ENCODE measurements at places on chromosomes 1 and 21.

GRCh38 chr1:178039891-178040290 is 54.0 kb upstream of the RASAL2 start:
- DNase-seq = no peak

DNA sequence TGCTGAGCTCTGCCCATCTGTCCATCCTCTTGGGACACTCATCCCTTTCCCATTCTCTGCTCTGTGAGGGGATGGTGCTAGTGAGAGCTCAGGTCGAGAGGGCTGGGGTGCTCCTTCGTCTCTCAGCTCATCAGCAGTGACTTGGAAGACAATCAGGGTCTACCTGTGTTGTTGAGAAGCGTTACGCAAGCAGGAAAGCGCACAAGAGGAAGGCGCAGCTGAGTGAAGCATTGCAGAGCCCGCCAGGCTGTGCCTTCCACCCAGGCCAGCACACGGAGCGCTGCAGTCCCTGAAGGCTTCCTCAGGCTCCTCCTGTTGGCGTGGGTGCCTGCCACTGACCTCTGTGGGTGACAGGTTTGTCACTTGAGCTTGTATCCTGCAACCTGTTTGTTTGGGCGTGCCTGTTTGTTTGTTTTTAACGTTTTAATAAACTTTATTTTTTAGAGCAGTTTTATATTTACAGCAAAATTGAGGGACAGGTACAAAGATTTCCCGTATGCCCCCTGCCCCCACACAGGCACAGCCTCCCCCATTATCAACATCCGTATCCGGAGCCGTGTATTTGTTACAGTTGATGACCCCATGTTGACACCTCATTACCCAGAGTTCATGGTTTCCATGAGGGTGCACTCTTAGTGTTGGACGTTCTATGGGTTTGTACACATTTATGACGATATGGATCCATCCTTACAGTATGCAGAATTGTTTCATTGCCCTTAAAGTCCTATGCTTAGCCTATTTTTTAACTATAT is 36.7 kb downstream of the ADARB1 start:
- no peak for DNase-seq

GRCh38 chr21:40852563-40852962 is 5.6 kb upstream of the DSCAM start:
- no peak for DNase-seq

GRCh38 chr1:102174259-102174863 is 177.6 kb upstream of the OLFM3 start:
- peak; percentile 6 for DNase-seq

DNA sequence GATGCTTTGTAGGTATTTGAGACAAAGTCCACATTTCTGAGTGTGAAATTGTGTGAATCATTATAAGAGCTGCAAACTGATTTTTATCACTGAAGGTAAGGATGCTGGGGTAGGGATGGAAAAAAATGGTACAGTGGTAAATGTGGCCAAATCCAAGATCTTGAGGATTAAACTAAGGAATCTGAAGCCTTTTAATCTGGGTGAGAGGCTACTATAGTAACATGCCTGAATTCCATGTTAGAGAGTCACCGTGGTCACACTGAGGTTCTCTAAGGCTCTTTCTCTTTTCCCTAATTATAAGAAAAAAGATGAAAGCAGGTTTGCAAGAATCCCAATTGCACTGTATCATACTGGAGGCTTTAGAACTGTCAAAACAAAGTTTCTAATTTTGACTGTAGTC is 17.6 kb downstream of the PTGER3 start:
- DNase-seq = no peak

- DNase-seq = no peak
Measured at GRCh38 chr1:115479055-115479482, 141.0 kb upstream of the NGF start.

GRCh38 chr1:33512226-33513011 is 40.0 kb downstream of the ZSCAN20 start:
- no peak for DNase-seq

DNA sequence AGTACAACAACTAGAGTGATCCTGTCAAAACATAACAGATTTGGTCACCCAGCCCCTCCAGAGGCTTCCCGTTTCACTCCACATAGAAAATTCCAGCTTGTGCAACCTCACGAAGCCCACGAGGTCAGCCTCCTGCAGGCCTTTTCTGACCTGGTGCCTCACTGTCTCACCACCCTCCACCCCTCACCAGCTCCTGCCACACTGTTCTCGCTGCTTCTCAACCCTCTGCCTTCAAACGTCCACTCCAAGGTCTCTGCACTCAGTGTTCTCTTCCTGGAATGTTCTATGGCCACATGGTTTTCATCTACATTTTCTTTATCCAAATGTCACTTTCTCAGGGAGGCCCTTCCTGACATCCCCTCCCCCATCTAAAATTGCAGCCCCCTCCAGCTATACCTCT is 178.9 kb downstream of the DHRS3 start:
- DNase-seq = no peak

DNA sequence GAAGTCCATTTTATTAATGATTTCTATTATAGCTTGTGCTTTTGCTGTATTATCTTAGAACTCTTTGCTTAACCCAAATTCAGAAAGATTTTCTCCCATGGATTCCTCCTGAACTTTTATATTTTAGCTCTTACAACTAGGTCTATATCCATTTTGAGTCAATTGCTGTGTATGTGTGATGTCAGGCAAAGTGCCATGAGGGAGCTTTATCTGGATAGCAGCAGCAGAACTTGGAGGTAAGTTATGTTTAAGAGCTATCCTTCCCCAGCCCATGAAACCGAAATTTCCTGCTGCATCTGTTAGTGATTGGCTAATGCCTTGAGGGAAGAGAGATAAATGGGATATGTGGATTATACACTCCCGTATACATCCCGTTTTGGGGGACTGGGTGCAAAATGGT is 29.9 kb downstream of the ADAM30 start:
- DNase-seq = no peak

DNA sequence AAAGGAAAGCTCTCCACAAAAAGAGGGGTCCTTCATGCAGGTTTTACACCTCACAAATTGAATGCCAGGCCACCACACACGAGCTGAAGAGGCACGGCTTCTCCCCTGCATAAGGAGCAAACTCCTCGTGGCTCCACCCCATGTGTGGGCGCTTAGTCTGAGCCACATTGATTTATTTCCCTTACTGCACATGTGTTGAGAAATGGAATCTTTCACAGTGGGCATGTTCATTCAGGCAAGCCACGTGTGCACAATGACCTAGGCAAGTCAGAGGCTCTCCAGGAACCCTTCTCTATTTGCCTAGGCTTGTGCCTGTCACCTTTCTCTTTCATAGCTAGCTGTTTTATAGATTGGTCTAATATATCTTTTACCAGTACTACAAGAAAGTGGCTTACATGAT is 120.5 kb downstream of the LTN1 start:
- no peak for DNase-seq

GRCh38 chr1:44806704-44807363 is at the start of gene DYNLT4:
Gene DYNLT4 (minus strand): TSS chr1:44807351. CDS start chr1:44806668, 683 bp downstream.
- no peak for DNase-seq

DNA sequence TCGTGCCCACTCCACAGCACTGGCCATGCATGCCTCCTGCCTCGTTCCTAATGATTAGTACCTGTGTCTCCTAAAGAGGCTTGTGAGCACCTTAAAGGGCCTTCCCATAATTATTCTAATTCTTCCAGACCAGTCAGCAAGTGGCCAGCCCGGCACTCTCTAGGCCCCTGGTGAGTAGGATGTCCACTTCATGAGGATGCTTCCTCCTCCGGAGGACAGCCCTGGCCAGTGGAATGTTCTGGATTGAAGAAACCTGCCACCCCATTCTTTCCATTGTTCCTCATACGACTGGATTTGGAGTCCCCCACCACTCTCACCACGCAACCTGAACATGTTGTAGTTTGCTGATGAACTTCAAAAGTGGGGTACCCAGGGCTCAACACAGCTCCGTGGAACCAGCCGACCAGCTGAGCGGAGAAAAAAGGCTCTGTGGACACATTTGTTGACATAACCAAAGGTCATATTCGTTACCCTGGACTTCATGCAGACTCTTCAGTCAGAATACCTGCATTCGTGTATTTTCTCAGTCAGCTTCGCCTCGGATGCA is 46.7 kb upstream of the LBR start:
- DNase-seq = no peak

- no peak for DNase-seq
Measured at GRCh38 chr21:34364921-34365320, 1.1 kb downstream of the KCNE2 start.

DNA sequence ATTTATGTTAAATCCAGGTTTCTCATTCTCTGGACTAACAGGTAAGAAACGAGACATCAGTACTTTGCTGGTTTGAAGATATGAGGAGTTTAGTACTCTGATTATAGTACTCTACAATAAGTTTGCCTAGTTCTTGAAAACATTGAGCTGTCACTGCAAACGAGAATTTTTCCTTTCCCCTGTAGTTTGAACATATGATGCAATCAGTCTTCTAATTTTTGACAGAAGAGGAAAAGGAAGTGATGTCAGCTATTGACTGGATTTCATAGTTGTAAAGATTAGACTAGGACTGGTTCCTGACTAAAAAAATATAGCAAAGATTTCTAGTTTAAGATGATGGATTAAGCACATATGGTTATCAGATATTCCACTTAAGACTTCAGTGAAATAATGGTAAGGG is 461.9 kb downstream of the LRRIQ3 start:
- no peak for DNase-seq

GRCh38 chr1:14842891-14843290 is 244.4 kb downstream of the KAZN start:
- DNase-seq = no peak

- no peak for DNase-seq
Measured at GRCh38 chr1:216587715-216588114, 135.5 kb downstream of the ESRRG start.

- DNase-seq = no peak
Measured at GRCh38 chr1:206761159-206761768, 9.3 kb upstream of the IL19 start.

DNA sequence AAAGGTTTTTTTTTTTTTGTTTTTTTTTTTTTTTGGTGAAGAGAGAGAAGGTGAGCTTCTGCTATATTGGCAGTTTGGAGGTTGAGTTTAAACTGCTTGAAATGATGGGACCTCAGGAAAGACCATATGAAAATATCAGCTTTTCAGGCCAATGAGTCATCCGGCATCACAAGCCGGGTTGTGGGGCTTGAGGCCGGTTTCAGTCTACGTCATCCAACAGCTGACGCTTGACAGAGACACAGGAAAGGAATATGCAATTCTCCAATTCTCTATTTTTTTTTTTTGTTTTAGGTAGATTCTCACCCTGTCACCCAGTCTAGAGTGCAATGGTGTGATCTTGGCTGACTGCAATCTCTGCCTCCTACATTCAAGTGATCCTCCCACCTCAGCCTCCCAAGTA is 52.4 kb downstream of the KCNJ6 start:
- no peak for DNase-seq

DNA sequence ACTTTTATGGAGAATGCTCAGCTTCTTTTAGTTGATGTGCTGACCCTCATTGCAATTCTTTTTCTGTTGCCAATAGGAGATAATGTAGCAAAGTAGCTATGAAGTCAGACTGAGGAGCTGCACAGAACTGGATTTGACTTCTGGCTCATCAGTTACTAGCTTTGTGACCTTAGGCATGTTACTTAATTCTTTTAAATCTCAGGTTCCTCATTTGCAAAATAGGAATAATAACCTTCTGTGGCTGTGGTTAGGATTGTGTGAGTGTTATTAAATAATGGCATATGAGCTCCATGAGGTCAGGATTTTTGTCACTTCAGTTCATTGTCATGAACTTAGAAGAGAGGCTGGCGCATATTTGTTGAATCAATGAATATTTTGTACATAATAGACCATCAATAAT is 237.6 kb upstream of the SGIP1 start:
- DNase-seq = no peak

GRCh38 chr21:44885615-44886014 is 12.1 kb upstream of the PTTG1IP start:
- DNase-seq = no peak

- no peak for DNase-seq
Measured at GRCh38 chr21:27802816-27803475, 836.1 kb upstream of the ADAMTS5 start.

DNA sequence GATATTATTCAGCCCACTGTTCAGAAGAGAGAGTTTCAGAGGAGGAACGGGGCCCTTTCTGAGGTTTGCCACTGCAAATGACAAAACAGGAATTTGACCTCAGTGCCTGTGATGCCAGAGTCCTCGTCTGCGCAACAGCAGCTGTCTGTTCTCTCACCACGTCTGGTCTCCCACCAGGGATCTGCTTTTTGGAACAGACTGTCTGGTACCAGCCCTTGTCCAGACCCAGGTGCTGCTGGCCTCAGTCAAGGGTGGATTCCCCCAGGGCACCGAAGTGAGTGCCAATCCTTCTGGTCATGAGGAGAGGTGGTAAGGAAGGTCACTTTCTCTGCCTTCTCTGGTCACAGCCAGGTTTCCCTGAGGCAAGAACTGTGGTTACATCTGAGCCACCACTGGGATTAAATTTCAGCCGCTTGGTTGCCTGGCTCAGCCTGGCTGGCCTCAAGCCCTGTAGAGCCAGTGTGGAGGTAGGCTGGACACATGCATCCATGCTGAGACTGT is 2.3 kb upstream of the BCAN start:
- no peak for DNase-seq

GRCh38 chr21:41371685-41372030 is 9.8 kb downstream of the MX2 start:
- DNase-seq = no peak

- peak; percentile 91 for DNase-seq
Measured at GRCh38 chr1:211697356-211697755, 21.9 kb upstream of the NEK2 start.

DNA sequence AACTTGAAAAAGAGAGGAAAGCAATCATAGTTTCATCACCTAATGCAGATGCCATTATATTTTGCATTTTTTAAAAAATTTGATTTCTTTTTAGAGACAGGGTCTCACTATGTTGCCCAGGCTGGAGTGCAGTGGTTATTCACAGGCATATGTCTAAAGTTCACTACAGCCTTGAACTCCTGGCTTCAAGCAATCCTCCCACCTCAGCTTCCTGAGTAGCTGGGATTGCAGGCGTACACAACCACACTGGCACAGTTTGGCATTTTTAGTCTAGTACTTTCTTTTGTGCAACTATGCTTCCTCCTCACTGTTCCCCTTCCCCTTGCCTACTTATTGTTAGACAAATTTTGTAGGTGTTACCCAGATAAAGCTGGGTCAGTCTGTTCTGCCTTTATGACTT is 18.0 kb downstream of the RHOU start:
- no peak for DNase-seq

GRCh38 chr1:92980732-92981647 is 19.7 kb upstream of the DIPK1A start:
- no peak for DNase-seq

DNA sequence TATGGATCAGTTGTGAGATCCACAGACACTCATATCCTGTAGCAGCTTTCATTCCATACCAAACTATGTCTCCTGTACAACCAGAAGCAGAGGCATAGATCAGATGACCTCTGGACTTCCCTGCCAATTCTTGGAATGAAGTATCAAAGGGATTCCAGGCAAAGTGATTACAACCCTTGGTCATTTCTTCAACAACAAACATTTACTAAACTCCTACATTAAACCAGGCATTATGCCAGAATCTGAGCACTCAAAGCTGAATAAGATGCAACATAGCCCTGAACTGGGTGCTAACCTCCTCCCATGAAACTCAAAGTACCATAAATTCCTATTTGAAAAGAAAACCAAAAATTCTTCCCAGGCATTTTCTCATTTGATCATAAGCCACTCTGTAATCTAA is 121.2 kb upstream of the SGIP1 start:
- no peak for DNase-seq

- DNase-seq = no peak
Measured at GRCh38 chr1:48552420-48552819, 80.4 kb upstream of the SPATA6 start.

GRCh38 chr1:27588256-27589232 is 15.4 kb downstream of the AHDC1 start:
- no peak for DNase-seq

GRCh38 chr1:227312361-227313025 is 5.8 kb downstream of the CDC42BPA start:
- DNase-seq = no peak
